Breast epithelium (tissue), 4 donors: ENCODE measurements at places on chromosomes 4 and X. TPM values are rescaled to one million over a fixed set of nuclear protein-coding genes. Genes with fewer than 3 reads are reported as not detected.

POLN gene
- total RNA-seq, result 4.3 TPM

FGF16 gene
- total RNA-seq, result not detected

FAM149A gene
- total RNA-seq, result 8.0 TPM

GLA gene
- 43.0 TPM for total RNA-seq

CABS1 gene
- total RNA-seq, result not detected

RUFY3 gene
- total RNA-seq, result 95.9 TPM

GRCh38 chrX:110086916-110087484, 84.1 kb downstream of the TMEM164 start:
- no peaks in the 10 kb centered on the region for H3K4me1 ChIP-seq
- H3K4me3 ChIP-seq, result no peak overlapping the region
- H3K27ac ChIP-seq, result no peak overlapping the region

- H3K4me3 ChIP-seq, result peak within 1 kb of the TSS; percentile 67
- no peaks in the 10 kb centered on the region for H3K36me3 ChIP-seq
- no peaks in the 10 kb centered on the region for H3K4me1 ChIP-seq
- peaks cover 32% of the 10 kb centered on the region for H3K27me3 ChIP-seq
- DNase-seq, result peak; percentile 51
These were observed at the start of gene PHKA2 for GRCh38 chrX:18983666-18984380. Gene PHKA2 (minus strand): TSS chrX:18984114. CDS start chrX:18983932, 182 bp downstream.

DNA sequence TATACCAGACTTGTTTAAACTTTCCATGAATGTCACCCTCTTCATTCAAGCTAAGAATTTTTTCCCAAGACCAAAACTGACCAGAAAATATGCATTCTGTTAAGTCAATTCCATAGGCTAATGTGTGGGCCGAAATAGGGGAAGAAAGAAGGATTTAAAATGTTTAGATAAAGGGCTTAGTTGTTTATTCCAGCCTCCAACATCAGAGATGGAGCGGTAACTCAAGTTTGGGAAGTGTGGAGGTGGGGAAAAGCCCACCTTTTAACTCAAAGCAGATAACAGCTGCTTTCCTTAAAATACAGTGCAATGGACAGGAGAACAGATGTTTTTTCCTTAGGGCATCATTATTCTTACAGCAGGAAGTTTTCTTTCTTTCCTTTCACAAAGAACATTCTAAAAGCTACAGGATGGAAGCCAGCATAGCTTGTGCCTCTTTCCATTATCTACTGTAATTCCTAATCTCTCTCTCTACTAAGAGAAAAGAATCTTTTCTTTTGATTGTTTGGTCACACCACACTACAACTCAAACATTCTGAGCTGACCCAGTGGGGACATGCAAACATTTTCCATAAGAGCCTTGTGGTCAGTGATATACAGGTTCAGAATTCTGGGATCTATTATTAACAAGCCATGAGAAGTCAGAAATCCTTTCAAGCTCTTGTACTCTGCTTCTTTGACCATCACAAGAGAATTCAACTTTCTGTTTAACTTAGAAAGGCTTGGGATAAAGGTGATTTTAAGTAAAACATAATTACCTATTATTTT, 101.6 kb downstream of the PDE5A start:
- DNase-seq, result no peak
- H3K27ac ChIP-seq, result peak overlapping the region; percentile 52
- H3K36me3 ChIP-seq, result no peaks in the 10 kb centered on the region
